Endothelial cell (in vitro differentiated cells): ENCODE measurements at places on chromosomes 11 and 22.

DNA sequence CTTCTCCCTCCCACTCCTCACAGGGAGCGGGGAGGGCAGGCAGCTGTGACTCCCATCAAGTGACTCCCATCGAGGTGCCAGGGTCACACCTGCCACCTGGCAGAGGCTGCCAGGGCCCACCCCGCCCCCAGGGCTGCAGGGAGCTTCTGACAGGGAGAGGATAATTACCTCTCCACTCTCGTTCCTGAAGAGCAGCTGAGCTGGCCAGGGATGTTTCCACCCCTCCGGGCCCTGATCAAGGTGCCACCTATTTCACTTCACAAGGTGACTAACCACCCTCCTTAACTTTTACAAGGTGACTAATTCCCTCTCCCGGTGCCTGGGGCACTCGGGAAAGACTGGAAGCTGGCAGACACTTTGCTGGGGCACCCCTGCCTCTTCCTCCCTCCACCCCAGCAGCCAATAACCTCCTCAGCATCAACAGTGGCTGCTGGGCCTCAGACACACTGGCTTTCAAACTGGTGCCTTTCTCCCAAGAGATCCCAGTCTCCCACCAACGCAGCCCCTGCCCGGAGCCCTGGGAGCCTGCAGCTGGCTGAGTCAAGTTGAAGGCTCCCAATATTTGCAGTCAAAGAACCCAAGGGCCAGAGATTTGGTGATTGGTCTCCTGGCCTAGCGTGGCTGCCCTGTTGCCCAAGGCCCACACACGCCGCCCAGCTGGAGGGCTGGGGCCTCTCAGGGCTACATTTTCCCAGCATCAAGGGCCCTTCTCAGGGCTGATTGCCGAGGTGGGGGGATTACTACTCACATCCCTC, 22.0 kb upstream of the MYRF start:
- no peak for DNase-seq

DNA sequence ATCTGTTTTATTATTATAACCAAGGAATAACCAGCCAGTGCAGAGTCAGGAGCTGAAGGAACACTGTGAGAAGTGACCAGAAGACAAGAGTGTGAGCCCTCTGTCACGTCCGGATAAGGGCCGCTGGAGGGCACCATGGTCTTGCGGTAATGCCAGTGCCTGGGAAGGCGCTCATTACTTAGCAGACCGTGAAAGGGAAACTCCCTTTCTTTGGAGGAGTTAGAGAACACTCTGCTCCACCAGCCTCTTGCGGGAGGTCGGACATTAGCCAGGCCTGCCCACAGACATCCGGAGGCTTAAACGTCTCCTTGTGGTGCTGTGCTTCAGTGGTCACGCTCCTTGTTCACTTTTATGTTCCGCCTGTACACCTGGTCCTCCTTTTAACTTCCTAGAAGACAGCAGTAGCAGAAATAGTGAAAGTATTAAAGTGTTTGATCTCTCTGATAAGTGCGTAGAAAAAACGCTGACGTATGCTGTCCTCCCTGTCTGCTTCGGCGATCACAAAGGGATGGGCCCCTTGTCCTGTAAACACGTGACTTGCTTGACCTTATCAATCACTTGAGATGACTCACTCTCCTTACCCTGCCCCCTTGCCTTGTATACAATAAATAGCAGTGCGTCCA, 120.6 kb upstream of the LMO1 start:
- DNase-seq: peak; percentile 19

- DNase-seq: peak; percentile 54
Measured at GRCh38 chr22:31347251-31348008, 1.3 kb upstream of the PATZ1 start.

- peak; percentile 41 for DNase-seq
Measured at GRCh38 chr11:120339394-120339890, 3.2 kb downstream of the ARHGEF12 start.

DNA sequence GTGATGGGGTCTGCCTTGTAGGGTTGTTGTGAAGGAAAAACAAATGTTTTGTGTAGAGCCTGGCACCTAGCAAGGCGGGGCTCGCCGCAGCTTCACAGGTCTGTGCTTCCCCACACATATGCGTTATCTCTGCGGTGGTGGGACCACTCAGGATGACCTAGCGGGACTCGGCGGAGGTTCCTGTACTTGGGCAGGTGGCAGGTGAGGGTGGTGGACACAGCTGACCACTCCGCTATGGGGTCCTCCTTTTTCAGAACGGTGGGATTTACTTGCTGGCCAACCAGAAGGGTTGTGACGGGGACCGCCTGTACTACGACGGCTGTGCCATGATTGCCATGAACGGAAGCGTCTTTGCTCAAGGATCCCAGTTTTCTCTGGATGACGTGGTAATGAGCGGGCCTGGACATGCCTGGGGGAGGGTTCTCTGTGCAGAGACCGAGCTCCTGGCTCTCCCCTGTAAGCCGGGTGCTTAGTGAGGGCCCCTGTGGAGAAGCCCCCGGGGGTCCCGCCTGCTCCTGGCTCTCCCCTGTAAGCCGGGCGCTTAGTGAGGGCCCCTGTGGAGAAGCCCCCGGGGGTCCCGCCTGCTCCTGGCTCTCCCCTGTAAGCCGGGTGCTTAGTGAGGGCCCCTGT, 21.3 kb downstream of the NADSYN1 start:
- no peak for DNase-seq
